Regular cardiac myocyte (primary cell): ENCODE measurements at places on chromosomes 12 and 14. TPM values are rescaled to one million over a fixed set of nuclear protein-coding genes. Genes with fewer than 3 reads are reported as not detected.

GALNT9 gene
- 0.19 and 0.28 TPM in 2 replicates for total RNA-seq

GLT1D1 gene
- not detected in 2 replicates for total RNA-seq

VPS37B gene
- total RNA-seq: 9.3 and 15.7 TPM in 2 replicates

IL25 gene
- total RNA-seq: not detected in 2 replicates

ZDHHC22 gene
- not detected in 2 replicates for total RNA-seq

GMFB gene
- 132 and 144 TPM in 2 replicates for total RNA-seq

RPGRIP1 gene
- not detected in 2 replicates for total RNA-seq

KRT81 gene
- under 0.01 and 0.96 TPM in 2 replicates for total RNA-seq

DLGAP5 gene
- 7.0 and 53.7 TPM in 2 replicates for total RNA-seq

STAC3 gene
- total RNA-seq: 0.19 and 1.1 TPM in 2 replicates

ZNF84 gene
- 20.1 and 26.5 TPM in 2 replicates for total RNA-seq

NRXN3 gene
- total RNA-seq: 1.3 and 3.7 TPM in 2 replicates

GCH1 gene
- total RNA-seq: 1.9 and 10.7 TPM in 2 replicates

VWF gene
- 4.4 and 6.5 TPM in 2 replicates for total RNA-seq

KCNJ8 gene
- total RNA-seq: 24.7 and 62.0 TPM in 2 replicates

IGF1 gene
- under 0.01 and 0.56 TPM in 2 replicates for total RNA-seq

CACNA1C gene
- 2.3 and 5.9 TPM in 2 replicates for total RNA-seq

HOTAIR gene
- total RNA-seq: not detected in 2 replicates

AQP2 gene
- total RNA-seq: not detected in 2 replicates

CABP1 gene
- total RNA-seq: 10.7 and 16.1 TPM in 2 replicates

SRRM4 gene
- total RNA-seq: not detected in 2 replicates

RHOJ gene
- total RNA-seq: 2.8 and 13.6 TPM in 2 replicates

BICD1 gene
- 12.8 and 18.3 TPM in 2 replicates for total RNA-seq

GDF3 gene
- not detected in 2 replicates for total RNA-seq

SLCO1B1 gene
- not detected in 2 replicates for total RNA-seq

TCL1B gene
- not detected in 2 replicates for total RNA-seq

KLRC1 gene
- total RNA-seq: not detected in 2 replicates

BICDL1 gene
- total RNA-seq: 0.28 and 0.38 TPM in 2 replicates

FITM1 gene
- not detected in 2 replicates for total RNA-seq

DIO3 gene
- total RNA-seq: not detected in 2 replicates

PZP gene
- not detected in 2 replicates for total RNA-seq

TDRD9 gene
- 0.58 and 2.5 TPM in 2 replicates for total RNA-seq

GUCY2C gene
- not detected in 2 replicates for total RNA-seq

SALL2 gene
- 1.2 and 1.7 TPM in 2 replicates for total RNA-seq

PLCZ1 gene
- total RNA-seq: not detected in 2 replicates

AMDHD1 gene
- total RNA-seq: under 0.01 and 0.28 TPM in 2 replicates

ATF7 gene
- 6.5 and 8.1 TPM in 2 replicates for total RNA-seq

LBHD2 gene
- not detected in 2 replicates for total RNA-seq

TCTN1 gene
- 11.3 and 27.9 TPM in 2 replicates for total RNA-seq

USP30 gene
- total RNA-seq: 4.0 and 5.9 TPM in 2 replicates

RSRC2 gene
- 35.0 and 40.3 TPM in 2 replicates for total RNA-seq

TTLL5 gene
- 10.1 and 14.8 TPM in 2 replicates for total RNA-seq

RASSF3 gene
- 22.2 and 29.3 TPM in 2 replicates for total RNA-seq

RERG gene
- total RNA-seq: 0.19 and 1.1 TPM in 2 replicates

RIPK3 gene
- total RNA-seq: 0.19 and 0.56 TPM in 2 replicates

GIT2 gene
- total RNA-seq: 35.5 and 47.9 TPM in 2 replicates

FZD10 gene
- total RNA-seq: not detected in 2 replicates

CISTR gene
- not detected in 2 replicates for total RNA-seq

KLHL33 gene
- total RNA-seq: under 0.01 and 0.28 TPM in 2 replicates

SLC22A17 gene
- 11.5 and 40.9 TPM in 2 replicates for total RNA-seq

KRT1 gene
- total RNA-seq: not detected in 2 replicates

PROX2 gene
- not detected in 2 replicates for total RNA-seq

RECQL gene
- 85.1 and 153 TPM in 2 replicates for total RNA-seq

TMEM63C gene
- total RNA-seq: under 0.01 and 0.56 TPM in 2 replicates

BCL11B gene
- under 0.01 TPM in 1 of 2 replicates, not detected in the other for total RNA-seq

STK38L gene
- 25.7 and 56.4 TPM in 2 replicates for total RNA-seq

WNT1 gene
- not detected in 2 replicates for total RNA-seq

SLC6A12 gene
- total RNA-seq: 0.19 TPM in 1 of 2 replicates, not detected in the other
